Suppressor macrophage treated with lipopolysaccharide for 1 hour (primary cell): ENCODE measurements at places on chromosomes 6 and 20.

DNA sequence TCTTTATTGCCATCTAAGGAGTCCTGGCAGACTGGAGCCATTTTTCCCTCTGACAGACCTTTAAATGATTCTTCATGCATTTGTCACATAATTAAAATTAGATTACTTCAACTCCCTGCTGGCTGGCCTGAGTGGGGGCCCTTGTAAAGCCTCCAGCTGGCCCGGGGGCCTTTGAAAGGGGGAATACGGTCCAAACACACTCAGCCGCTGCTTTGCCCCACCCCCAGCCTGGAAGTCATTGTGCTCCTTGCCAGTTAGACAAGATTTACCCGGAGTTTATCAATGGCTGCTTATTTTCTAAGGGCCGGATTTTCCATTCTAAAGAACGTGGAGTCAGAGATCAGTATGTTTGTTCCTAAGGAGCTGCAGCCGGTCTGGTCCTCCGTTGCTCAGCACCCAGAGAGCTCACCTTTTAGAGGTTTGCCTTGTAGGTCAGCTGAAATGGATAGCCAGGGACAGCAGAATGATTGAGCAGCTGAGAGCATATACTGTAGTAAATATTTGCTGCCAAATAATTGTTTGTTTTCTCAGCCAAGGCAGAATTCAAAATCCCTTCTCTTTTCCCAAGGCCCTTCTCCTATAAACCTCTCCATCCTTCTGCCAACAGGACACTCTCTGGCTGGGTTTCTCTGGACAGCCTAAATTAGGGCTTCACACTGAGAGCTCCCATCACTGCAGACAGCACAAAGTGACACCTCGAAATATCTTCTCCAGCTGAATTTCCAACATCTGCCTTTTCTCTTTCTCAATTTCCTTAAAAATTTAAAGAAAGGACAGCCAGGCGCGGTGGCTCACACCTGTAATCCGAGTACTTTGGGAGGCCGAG is 68.4 kb upstream of the RBM24 start:
- DNase-seq: no peak

DNA sequence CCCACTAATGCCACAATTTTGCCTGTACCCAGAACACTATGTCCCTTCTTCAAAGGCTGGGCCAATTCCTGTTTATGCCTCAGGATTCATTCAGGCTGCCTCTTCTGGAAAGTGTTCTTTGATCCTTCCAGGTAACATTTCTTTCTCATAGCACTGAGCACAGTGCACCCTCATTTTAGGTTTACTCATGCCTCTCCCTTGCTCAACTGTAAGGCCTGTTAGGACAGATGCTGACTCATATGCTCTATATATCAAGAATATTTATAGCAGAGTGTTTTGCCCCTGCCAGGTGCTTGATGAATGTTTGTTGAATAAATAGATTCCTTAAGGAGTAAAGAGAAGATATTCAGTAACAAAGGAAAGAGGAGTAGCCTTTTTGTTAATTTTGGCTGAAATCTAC is 263.9 kb downstream of the PHF3 start:
- DNase-seq: no peak

DNA sequence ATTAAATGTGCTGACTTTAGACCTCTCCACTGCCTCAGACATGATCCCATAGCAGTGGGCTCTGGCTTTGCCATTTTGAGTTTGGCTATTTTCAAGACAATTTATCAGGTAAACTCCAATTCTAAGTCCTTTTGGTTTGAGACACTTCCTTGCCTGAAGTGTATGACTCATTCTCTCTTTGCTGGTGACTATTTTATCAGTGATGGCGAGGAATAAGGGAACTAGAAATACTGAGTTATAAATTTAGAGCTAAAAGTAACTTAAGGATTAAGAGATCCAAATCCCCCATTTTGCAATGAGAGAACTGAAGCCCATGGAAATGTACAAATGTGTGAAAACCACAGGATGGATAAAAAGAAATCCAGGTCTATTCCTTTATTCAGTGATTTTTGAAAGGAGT is 30.9 kb upstream of the CD83 start:
- DNase-seq: peak; percentile 71

- no peak for DNase-seq
These were observed 148.9 kb downstream of the KHDC1L start for GRCh38 chr6:73076211-73076954.

GRCh38 chr6:111444794-111445193 is 38.2 kb downstream of the REV3L start:
- no peak for DNase-seq

DNA sequence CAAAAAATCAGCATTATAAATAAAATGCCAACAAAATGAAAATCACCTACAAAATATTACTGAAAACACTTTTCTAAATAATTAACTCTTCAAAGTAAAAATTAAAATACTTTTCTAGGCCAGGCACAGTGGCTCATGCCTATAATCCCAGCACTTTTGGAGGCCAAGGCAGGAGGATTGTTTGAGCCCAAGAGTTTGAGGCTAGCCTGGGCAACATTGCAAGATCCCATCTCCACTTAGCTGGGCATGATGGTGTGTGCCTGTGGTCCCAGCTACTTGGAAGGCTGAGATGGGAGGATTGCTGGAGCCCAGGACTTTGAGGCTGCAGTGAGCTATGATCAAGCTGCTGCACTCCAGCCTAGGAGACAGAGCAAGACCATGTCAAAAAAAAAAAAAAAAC is 6.4 kb downstream of the SERPINB9 start:
- DNase-seq: no peak

- peak; percentile 99 for DNase-seq
These were observed at the start of gene TUBB for GRCh38 chr6:30719791-30720737. Gene TUBB, plus strand, starts transcription at chr6:30720352. Its CDS starts 155 bp downstream, at chr6:30720507.

GRCh38 chr6:167580619-167580911 is 246.1 kb upstream of the AFDN start:
- peak; percentile 10 for DNase-seq

GRCh38 chr6:152049502-152049901 is 242.0 kb downstream of the ESR1 start:
- DNase-seq: peak; percentile 39
